ENCODE measurements at places on chromosomes 1 and 21.

GRCh38 chr1:82837766-82838465, 1037.2 kb downstream of the ADGRL2 start:
- no peak for DNase-seq

- no peak for DNase-seq
Measured at GRCh38 chr1:202579806-202580205, 130.4 kb downstream of the SYT2 start.

GRCh38 chr1:30264672-30265025, 458.7 kb downstream of the MATN1 start:
- DNase-seq: no peak

DNA sequence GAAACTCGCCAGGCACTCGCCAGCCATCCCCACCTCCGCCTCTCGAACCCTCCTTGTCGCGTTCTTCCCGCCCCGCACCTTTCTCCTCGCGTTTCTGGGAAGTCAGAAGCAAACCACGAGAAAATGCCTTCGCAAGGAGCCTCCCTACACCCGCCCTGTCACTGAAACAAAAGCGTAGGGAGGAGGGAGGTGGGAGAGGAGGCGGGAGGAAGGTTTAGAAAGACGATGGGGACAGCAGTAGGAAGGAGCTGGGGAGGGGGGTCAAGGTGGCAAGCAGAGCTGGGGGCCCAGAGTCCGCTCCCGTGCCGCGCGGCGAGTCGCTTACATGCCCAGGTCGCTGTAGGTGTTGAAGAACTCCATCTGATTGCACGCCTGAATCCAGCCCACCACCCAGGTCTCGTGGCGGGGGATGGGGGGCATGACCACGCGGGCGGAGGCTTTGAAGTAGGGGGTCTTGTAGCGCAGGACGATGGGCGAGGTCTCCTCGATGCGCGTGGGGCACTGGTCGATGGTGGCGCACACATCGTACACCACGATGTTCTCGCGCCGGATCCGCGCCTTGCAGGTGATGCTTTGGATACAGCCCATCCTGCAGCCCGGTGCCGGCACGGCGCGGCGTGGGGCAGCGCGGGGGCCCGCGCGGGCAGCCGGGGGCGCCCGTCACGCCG, 1.0 kb downstream of the FAM78B start:
- DNase-seq: no peak

DNA sequence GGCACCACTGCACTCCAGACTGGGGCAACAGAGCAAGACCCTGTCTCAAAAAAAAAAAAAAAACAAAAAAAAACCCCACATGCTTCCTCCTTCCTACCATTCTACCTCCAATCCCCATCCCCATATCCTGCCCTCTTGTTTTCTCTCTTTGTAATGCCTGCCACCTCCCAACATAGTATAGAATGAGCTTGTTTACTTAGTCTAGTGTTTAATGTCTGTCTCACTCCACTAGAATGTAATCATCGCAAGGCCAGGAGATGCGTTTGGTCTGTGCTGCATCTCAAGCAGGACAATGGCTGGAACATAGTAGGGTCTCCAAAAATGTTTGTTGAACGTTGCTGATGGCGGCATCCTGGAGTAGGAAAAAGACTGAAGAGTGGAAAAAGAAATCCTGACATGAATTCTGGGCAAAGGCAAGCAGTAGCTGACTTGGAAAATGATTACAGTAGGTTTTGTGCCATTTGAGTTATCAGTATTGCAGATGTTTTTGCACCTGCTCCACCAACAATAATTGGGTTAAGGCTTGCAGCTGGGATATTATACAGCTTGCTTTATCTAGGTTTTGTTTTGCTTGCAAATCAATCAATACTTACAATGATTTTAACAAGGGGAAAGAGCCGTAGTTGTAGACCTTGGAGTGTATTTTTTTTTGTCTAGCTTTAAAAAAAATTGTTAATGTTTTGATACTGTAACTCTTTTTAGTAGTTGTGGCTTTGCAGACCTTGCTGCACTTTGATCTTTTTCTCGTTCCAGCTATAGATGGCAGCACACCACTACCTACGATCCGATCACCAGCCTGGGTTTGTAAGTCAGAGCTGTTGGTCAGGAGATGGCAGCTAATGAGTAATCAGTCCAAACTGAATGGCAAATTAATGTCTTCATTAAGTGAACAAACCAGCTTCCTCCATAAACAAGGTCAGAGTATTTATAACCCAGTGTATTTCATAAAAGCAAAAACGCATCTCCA, 62.4 kb downstream of the BACH1 start:
- no peak for DNase-seq

DNA sequence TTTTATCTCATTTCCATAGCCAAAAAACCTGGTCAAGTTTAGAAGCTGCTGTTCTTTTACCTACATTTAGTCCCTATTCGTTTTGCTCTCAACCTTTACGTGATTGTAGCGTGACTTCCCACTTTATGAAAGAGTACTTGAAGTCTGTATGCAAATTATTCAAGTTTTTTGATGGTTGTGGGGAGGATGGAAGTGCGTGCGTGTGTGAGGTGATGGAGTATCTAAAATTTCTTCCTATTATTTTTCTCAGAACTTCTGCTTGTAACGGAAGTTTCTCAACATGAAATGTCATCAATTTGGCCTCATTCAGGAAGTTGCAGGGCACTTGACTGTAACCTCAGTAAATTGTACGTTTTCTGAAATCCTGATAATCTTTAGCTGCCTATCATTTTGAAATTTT, 64.0 kb downstream of the SAMSN1 start:
- DNase-seq: no peak

DNA sequence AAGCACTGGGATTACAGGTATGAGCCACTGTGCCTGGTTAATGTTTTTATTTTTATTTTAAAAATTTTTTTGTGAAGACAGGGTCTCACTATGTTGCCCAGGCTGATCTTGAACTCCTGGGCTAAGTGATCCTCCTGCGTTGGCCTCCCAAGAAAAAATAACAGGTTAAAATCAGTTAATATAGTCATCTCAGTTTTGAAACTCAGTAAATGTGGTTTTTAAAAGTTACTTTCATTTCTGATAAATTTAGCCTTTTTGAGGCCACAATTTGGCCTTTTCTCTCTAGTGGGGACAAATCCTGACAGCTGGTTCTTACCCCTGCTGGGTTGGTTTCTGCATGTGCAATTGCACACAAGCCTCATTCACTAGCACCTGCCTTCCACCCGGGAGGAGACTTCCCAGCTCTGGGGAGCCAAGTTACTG, 13.3 kb downstream of the PMF1 start:
- no peak for DNase-seq

All from stimulated activated CD4-positive, alpha-beta T cell treated with anti-CD3 and anti-CD28 coated beads, TNF-alpha, amount 100 ng/mL, for 1 hour (primary cell).